ENCODE measurements at places on chromosomes 2 and 18.
A peak's percentile ranks its signal among the peaks of the same experiment; 100 is the strongest.

GRCh38 chr2:166135849-166136258 is 8.0 kb upstream of the SCN1A start:
- no peak for DNase-seq

GRCh38 chr2:20353241-20353992 is 2.8 kb upstream of the PUM2 start:
- DNase-seq = no peak

GRCh38 chr18:49846718-49847470 is 33.6 kb upstream of the ACAA2 start:
- no peak for DNase-seq

- no peak for DNase-seq
Observed at GRCh38 chr2:8534386-8534728, 147.5 kb upstream of the ID2 start.

DNA sequence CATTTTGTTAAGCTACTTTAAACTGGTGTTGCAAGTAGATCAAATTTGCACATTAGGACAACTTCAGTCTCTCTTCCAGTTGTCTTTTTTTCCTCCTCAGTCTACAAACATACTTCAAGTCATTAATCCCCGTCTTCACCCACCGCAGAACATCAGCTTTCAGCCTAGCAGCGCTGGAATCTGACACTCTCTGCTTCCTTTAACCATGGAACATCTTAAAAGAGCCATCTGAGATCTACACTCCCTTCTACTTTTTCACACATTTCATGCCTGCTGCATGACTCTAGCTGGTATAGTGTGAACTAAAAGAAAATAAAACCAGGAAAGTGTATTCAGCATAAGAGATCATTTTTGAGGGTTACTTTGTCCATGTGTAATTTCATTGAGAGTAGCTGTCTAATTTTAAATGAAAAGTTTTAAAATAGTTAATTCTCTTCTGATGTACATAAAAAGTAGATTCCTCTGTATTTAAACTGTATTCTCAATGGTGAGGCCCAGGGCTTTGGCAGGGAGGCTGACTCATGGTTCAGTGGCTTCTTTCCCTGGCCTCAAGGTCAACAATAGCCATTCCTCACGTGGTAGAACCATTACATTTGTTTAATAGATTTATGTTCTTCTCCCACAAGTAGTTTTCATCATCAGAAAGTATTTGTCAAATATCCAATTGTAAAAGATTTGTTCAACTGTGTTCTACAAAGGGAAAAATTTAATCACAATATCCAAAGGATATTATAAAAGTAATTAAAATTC is 16.5 kb downstream of the SGPP2 start:
- DNase-seq = peak; percentile 81

- DNase-seq = no peak
Observed at GRCh38 chr2:96508521-96509113, 3.5 kb upstream of the NEURL3 start.

- no peak for DNase-seq
Observed at GRCh38 chr2:11871421-11871820, 125.0 kb downstream of the LPIN1 start.

DNA sequence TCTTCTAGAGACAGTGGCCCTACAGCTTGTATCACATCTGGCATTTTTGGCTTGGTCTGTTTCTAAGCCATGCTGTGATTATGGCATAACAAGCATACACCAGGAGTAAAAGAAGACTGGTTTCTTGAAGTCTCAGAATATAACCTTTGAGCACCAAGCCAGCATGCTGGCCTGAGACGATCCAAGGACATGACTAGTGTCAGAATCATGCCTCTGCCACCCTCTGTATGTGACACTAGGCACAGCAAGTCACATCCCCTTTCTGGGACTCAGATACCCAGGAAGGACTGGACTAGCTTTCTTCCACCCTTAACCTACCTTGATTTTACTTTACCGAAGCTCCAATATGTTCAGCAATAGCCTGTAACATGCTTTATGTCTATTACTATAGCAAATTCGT is 345.5 kb downstream of the SETBP1 start:
- no peak for DNase-seq

DNA sequence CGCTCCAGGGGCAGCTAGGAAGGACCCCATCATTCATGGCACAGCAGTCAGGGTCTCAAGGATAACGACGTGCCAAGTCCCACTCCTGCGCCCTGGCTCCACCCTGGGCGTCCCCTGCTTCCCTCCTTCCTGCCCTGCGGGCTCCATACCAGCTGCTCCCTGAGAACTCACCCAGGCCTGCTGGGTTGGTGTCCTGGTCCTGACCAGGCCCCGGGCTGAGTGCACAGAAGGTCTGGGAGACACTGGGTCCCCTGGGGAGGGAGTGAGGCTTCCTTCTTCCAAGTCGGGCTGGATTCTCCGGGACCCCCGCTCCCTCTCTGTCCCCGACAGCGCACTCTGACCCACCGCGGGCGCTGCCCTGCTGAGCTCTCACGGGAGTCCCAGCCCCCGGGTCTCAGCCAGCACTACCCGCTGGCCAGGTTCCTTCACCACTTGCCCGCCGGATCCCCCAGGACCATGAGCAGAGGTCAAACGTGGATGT is 160.2 kb downstream of the PXDN start:
- DNase-seq = no peak

DNA sequence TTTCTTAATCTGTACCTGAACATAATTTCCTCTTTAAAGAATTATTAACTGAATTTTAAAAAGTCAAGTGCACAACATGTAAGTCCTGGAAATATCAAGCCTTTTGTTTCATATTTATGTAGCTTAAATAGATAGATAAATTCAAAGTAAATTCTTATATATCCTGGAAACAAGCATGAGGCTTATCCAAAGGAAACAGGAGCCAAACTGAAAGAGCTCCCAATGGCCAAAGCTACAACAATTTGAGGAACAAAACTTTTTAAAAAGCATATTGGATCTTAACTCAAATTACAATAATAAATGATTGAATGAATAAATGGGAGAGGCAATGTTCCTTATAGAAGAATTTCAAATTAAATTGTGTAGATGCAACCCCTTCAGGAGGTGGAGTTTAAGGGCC is 679.1 kb downstream of the METTL4 start:
- DNase-seq = no peak

DNA sequence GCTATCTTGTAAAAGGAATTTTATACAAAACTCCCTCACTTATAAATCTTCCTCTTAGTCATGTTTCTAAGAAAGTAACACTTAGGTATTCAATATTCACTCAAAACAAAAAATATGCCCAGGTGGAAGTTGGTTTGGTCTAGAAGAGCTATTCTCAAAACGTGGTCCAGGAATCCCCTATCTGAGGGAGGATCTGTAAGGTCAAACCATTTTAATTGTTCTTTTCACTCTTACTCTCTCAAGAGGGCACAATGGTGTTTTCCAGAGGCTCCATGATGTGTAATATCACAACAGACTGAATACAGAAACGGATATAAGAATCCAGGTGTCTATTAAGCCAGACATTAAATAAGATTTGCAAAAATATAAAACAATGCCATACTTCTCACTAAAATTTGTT is 9.9 kb downstream of the MOB1A start:
- DNase-seq = no peak

DNA sequence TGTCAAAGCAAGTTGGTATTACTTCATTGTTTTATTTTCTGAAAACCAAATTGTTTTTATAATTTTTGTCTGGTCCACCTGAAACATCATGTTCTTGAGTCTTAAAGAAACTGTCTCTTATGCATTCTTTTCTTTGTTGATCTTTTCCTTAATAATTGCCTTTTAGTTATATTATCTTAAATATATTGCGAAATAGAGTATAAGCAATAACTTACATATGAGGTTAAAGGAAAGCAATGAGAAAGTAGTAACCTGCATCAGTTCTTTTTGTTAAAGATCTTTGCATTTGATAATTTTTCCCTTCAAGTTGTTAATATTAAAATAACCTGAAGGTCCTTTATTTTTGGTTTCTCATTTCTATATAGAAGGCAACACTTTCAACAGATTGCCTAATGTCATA is 315.0 kb downstream of the CTNNA2 start:
- DNase-seq = no peak

- no peak for DNase-seq
Observed at GRCh38 chr2:234027641-234028040, 22.9 kb upstream of the SPP2 start.

- peak; percentile 20 for DNase-seq
Observed at GRCh38 chr18:63818212-63818611, 43.0 kb downstream of the SERPINB7 start.

DNA sequence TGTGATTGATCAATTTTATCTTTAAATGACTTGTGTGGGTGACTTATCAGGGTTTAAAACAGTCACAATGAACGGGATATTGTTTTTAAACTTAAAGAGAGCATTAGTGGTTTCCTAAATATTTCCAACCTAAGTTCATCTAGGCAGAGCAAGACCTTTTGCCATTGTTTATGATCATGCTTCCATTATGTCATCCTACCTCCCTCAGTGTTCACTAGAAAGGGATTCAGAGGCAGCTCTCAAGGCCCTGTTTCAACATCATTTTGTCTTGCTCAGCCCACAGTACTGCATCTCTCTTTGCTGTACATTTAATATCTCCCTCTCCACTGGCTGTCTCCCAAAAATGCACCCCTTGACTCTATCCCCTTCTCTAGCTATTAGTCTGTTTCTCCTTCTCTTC is 21.5 kb upstream of the PELI1 start:
- peak; percentile 21 for DNase-seq

GRCh38 chr2:233928594-233929351 is 11.6 kb downstream of the TRPM8 start:
- no peak for DNase-seq

GRCh38 chr2:207040696-207041095 is 101.4 kb downstream of the CPO start:
- DNase-seq = no peak

DNA sequence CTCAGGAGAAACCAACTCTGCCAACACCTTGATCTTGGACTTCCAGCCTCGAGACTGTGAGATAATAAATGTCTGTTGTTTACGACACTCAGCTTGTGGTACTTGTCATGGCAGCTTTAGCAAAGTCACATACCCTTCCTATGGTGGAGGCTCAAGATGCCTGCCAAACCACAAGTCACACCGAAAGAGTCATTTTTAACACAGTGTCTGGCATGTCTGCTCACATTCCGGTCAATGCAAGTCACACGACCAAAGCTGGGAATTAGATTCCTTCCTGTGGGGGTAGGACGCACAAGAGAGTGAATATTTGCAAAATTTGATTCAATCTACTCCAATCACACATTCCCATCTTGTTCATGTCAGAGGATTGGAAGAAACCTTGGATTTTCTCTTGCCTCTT is 24.6 kb downstream of the KCNE4 start:
- DNase-seq = no peak

DNA sequence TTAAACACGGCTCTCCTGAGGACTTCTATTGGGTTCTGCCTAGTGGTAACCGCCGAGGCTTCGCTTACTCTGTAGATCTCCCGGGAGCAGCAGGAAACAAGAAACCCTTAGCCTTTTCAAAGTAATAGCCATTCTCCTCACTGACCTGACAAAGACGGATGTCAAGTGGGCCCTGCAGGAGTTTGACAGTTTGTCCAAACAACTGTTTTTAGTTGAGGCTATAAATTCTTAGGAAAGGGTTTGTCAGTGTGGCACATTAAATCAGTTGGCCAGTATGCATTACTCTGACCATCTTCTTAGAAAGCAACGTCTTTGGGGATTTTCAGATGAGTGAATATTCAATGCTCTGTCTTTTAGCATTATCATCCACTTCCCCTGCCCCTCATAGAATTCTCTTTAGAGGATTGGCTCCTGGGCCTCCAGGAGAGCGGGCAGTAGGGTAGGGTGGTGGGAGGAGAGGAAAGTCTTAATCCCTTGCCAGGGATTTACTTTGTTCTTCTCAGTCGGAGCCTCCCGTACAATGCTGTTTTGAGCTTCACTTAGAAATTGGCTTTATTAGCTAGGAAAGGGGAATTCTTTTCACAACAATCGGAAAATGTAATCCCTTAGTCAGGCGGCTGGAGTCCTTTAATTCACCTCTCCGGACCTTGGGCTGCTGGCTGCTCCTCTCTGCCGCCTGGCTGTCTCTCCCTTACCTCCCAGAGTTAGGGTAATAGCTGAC is 13.3 kb upstream of the C18orf32 start:
- no peak for DNase-seq

- peak; percentile 30 for DNase-seq
Observed at GRCh38 chr2:139080244-139080643, 300.1 kb upstream of the NXPH2 start.

GRCh38 chr2:239206042-239206441 is 194.8 kb downstream of the HDAC4 start:
- DNase-seq = no peak

DNA sequence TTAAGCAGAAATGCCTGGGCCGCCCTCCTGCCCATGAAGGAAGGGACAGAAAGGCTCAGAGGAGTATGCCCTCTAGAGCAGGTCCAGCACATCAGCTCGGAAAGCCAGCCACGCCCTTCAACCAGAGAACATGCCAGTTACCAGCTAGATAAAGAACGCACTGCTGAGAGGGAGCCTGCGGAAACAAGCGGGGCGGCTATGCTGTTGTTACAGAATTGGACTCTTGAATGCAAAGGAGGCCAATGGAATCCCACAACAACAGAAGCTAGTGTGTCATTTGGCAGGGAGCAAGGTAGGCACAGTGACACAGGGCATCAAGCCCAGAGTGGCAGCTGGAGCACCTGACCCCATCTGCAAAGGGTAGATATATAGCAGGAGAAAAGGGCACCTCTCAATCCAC is 242.9 kb upstream of the ID2 start:
- no peak for DNase-seq

DNA sequence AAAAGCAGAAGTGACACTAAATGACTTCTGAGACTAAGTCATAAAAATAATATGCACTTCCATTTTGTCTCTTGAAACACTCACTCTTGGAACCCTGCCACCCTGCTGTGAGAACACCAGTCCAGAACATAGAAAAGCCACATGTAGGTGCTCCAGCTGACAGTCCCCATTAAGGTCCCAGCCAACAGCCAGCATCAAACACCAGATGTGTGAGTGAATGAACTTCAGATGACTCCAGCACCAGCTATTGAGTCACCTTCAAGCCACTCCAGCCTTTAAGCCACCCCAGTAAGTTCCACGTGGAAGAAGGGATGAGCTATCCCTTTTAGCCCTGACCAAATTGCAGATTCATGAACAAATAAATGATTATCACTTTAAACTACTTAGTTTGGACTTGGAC is 31.5 kb upstream of the LGALSL start:
- no peak for DNase-seq

- no peak for DNase-seq
Observed at GRCh38 chr2:121015971-121016485, 269.0 kb downstream of the TFCP2L1 start.

- DNase-seq = no peak
Observed at GRCh38 chr2:84443477-84443876, 15.6 kb downstream of the SUCLG1 start.

GRCh38 chr2:121090088-121090715 is 194.8 kb downstream of the TFCP2L1 start:
- no peak for DNase-seq

DNA sequence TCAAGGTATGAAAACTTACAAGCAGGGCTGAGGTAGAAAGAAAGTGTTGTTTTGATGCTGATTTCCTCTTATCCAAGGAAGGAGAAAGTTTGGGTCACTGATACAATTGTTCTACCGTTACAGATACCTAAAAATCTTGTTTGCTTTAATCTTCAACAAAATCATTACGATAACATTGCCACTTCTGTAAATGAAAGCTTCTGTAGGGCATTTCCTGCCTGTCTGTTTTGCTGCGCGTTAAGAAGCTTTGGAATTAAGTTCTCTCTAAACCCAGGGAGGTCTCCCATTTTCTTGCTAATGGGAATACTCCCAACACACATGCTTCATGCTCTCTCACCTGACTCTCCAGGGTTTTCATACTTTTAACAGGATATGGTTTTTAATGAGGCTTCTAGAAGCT is 258.5 kb downstream of the PTGR3 start:
- DNase-seq = no peak

All from NCI-H226 (cell line).